Activated T-cell treated with anti-CD3 and anti-CD28 coated beads, Interleukin-2, amount 50 U/mL, for 48 hours (primary cell): ENCODE measurements at places on chromosomes 12 and 14.

DNA sequence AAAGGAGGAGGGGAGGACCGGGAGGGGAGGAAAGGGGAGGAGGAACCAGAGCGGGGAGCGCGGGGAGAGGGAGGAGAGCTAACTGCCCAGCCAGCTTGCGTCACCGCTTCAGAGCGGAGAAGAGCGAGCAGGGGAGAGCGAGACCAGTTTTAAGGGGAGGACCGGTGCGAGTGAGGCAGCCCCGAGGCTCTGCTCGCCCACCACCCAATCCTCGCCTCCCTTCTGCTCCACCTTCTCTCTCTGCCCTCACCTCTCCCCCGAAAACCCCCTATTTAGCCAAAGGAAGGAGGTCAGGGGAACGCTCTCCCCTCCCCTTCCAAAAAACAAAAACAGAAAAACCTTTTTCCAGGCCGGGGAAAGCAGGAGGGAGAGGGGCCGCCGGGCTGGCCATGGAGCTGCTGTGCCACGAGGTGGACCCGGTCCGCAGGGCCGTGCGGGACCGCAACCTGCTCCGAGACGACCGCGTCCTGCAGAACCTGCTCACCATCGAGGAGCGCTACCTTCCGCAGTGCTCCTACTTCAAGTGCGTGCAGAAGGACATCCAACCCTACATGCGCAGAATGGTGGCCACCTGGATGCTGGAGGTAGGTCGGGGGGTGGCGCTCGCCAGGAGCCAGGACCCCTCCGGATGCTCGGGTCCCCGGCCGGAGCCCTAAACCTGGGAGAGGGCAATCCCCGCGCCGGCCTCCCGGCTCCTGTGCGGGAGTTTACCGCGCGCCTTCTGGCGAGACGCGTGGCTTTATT is at the start of gene CCND2:
CCND2 (plus strand) TSS at position 111 of the 744 bp plus-strand sequence; CDS start at position 390, 279 bp downstream.
- DNase-seq: peak; percentile 85

DNA sequence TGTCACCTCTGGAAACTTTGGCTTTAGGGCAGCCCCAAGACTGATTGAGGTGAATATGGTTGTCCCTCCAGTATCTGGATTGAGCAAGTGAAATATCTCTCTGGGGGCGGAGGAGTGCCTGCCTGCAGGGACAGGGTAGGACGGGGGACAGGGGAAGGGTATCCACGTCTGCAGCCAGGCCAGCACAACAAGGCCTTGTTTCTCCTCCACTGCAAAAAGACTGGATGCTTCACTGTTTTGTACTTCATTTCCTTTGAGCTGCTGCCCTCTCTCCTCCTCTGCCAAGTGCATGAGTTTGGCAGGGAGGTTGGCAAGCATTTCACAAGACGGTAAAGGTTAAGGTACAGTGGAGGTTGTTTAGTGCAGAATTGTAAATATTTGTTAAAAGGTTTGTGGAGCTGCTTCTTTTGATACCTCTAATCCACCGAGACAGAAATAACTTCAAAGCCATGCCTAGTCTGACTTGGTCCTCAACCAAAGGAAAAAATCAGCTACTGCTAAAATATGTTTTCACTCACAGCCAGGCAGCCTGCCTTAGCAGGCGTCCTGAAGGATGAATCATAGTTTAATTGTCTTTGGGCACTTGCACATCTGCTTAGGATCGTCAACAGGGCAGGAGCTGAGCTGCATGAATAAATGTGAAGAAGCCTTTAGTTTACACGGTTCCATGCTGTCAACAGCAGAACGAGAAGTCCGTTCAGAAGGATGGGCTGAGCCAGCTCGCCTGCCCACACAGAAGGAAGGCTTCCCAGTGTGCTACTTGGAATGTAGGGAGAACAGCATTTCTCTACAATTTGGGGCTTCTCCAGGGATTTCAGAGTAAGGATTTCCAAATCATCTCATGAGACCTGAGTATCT is 269.7 kb downstream of the TTC6 start:
- DNase-seq: no peak

- no peak for DNase-seq
Measured at GRCh38 chr12:108009442-108010070, 119.5 kb upstream of the WSCD2 start.

DNA sequence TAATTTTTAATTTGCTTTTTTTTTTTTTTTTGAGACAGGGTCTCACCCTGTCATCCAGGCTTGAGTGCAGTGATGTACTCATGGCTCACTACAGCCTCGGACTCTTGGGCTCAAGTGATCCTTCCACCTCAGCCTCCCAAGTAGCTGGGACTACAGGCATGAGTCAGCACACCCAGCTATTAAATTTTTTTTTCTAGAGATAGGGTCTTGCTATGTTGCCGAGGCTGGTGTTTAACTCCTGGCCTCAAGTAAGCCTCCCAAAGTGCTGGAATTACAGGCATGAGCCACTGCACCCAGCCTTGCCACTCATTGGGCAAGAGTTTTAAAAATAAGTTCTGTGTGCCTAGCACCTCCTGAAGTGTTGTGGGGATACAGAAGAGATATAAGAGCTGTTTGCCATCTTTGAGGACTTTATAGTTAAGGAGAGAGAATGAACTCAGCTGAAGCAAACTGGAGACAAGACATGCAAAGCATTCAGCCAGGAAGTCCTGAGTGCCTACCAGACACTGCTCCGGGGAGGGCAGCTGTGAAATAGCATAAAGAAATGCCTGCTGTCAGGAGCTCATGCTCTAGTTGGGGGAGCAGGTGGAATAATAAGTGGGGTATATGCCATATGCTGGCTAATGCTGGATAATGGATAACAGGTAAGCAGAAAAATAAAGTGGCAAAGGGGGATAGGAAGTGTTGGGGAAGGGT is 15.0 kb upstream of the EMP1 start:
- no peak for DNase-seq

- no peak for DNase-seq
Measured at GRCh38 chr12:60070552-60070951, 474.7 kb downstream of the SLC16A7 start.

GRCh38 chr12:52656616-52657015 is 4.6 kb upstream of the KRT2 start:
- no peak for DNase-seq

GRCh38 chr12:102781117-102781516 is 135.9 kb downstream of the PAH start:
- DNase-seq: no peak

GRCh38 chr12:121803861-121804416 is at the start of gene SETD1B:
Gene SETD1B (plus strand): TSS chr12:121804009. CDS start chr12:121804738, 729 bp downstream.
- DNase-seq: peak; percentile 59

DNA sequence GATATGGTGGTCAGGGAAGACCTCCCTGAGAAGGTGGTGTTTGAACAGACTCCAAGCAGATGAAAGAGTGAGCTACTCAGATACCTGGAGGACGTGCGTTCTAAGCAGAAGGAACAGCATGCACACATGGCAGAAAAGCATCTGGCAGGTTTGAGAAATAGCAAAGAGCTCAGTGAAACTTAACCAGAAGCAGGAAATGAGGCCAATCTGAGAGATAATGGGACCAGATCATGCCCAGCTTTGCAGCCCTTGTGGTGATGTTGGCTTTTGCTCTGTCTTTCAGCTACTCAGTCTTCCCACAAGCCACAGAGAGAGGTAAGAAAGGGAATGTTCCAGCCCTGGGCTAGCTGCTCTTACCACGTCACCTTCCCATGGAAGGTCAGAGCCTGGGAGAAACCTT is 176.3 kb upstream of the GSC start:
- no peak for DNase-seq

GRCh38 chr12:12845794-12846243 is 32.7 kb downstream of the DDX47 start:
- DNase-seq: no peak

- peak; percentile 37 for DNase-seq
Measured at GRCh38 chr12:112906712-112907414, at the start of gene OAS1. Gene OAS1 (plus strand): TSS chr12:112906962. CDS start chr12:112907040, 78 bp downstream.

DNA sequence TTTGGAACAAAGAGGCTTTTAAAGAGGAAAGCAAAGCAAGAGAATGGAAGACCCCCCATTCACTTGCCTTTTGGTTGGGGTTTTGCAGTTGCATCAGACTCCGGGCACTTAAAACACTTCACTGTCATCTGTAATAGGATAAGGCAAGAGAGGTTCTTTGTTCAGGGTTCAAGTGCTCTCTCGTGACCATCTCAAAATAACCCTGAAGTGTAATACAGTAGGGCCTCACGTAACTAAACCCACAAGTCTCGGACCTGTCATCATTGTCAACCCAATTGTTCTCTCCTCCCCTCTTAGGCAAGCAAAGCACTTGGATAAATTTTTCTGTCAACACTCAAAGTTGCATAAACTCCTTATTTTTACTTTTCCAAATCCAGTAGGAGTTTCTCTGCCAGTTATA is 26.9 kb upstream of the MYBPC1 start:
- no peak for DNase-seq

DNA sequence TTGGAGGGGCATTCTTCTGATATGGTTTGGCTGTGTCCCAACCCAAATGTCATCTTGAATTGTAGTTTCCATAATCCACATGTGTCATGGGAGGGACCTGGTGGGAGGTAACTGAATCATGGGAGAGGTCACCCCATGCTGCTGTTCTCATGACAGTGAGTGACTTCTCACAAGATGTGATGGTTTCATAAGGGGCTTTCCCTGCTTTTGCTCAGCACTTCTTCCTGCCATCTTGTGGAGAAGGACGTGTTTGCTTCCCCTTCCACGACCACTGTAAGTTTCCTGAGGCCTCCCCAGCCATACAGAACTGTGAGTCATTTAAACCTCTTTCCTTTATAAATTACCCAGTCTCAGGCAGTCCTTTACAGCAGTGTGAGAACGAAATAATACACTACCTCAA is 382.4 kb downstream of the VRK1 start:
- peak; percentile 45 for DNase-seq

DNA sequence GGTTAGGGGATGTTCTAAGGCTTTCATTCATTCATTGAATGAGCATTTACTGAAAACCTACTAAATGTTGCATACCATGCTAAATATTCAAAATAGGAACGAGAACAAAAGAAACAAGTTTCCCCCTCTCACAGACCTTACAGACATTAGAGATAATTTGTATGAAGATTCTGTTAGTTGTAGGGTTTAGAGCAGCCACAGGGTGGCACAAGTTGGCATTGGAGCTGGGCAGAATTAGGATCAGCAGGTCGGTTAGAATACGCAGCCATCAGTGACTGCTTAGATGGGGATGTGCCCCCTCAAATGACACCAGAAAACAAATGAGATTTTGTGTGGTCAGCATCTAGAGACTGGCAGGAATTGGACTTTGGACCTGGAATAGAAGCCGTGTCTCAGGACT is 166.3 kb upstream of the DAAM1 start:
- no peak for DNase-seq

- DNase-seq: no peak
Measured at GRCh38 chr14:22588526-22589095, 413 bp downstream of the DAD1 start.

GRCh38 chr14:90880282-90880681 is 64.1 kb upstream of the TTC7B start:
- no peak for DNase-seq

DNA sequence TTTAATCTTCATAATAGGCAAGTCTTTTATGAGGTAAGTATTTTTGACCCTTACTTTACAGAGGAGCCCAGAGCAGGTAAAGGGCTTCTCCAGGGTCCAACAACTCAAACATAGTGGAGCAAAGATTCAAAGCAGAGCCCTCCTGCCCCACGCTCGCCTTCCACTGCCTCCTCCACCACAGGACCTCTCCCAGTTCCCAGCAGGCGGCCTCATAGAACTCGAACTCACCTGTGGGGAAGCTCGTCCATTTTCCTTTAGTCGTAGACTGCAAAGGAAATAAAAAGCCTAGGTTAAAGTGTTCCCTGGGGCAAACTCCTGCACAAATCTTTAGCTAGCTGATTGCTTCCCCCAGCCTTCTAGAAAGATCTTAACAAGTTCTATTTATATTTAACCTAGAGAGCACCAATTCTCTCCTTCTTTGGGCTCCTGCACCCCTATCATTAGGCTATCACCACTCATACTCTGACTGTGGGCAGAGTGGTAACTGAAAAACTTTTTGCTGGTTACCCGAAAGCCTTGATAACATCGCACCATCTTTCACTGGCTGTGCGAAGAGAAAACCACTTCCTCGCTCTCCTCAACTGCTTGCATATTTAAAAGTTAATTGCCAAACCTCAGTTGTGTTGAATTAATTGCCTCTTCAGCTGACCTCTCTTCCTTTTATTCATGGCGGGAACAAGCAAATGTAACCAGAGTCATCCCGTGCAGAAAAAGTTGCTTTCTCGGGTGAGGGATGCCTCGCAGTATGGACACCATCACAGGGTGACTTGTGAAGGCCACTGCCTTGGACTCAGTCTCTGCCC is 299.6 kb downstream of the DPF3 start:
- DNase-seq: peak; percentile 41

GRCh38 chr12:84964048-84964447 is 51.4 kb upstream of the SLC6A15 start:
- DNase-seq: no peak

GRCh38 chr12:11753150-11753499 is 103.7 kb downstream of the ETV6 start:
- no peak for DNase-seq

DNA sequence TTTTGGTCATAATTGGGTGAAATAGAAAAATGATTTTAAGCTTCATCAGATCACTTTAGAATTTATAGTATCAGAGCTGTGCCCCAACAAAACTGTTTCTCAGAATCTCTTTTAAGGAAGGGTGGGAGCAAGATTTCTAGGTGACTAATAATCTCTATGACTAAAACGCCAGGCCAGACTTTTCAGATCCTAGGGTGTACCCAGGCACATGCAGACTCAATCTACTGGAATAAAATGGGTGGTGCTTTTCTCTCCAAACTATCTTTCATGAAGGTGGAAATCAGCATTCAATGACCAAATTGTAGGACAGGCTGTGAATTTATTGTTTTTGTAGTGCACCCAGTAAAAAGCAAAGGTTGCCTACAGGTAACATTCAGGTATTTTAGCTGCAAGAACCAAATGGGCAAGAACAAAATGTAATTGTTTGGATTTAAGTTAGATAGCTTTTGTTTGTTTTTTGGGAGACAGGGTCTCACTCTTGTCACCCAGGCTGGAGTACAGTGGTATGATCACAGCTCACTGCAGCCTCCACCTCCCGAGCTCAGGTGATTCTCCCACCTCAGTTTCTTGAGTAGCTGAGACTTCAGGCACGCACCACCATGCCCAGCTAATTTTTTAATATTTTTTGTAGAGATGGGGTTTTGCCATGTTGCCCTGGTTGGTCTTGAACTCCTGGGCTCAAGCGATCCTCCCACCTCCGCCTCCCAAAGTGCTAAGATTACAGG is 49.5 kb downstream of the PPP2R5C start:
- no peak for DNase-seq

GRCh38 chr12:22610131-22610530 is 14.8 kb upstream of the ETNK1 start:
- DNase-seq: no peak

GRCh38 chr14:74685921-74686678 is 26.8 kb downstream of the AREL1 start:
- DNase-seq: no peak

DNA sequence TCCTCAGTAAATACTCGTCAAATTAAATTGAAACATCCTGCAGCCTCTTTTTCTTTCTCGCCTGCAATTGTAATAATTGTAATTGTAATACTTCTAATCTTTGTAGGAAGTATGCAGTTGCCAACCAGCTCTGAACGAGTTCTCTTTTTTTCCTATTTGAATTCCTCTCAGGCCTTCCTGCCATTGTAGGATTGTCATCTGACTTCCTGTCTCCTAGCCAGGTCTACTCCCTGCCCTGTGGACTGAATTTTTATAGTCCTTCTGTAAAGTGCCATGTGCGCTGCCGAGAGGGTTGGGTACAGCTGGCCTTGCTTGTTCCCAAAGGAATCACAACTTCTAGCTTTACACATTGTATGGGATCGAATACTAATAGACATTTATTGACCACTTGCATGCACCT is 183.3 kb downstream of the SSPN start:
- no peak for DNase-seq

- no peak for DNase-seq
Measured at GRCh38 chr12:63220921-63221320, 69.9 kb upstream of the AVPR1A start.

- no peak for DNase-seq
Measured at GRCh38 chr12:56160894-56161689, 2.9 kb downstream of the MYL6 start.
